ENCODE measurements at places on chromosomes 1 and 21.

DNA sequence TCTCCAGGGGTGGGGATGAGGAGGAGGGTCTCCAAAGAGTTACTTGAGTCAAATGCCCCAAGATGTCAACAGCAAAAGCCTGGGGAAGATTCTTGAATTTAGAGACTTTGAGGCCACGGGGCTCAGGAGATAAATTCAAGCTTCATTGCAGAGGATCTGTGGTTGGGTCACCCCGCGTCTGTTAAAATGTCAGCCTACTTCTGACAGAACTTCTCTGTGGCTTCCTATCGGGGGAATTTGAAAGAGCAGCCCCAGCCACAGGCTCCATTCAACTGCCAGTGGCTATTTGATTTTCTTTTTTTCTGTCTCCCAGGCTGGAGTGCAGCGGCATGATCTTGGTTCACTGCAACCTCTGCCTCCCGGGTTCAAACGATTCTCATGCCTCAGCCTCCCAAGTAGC, 62.5 kb upstream of the EFHD2 start:
- no peak for DNase-seq

DNA sequence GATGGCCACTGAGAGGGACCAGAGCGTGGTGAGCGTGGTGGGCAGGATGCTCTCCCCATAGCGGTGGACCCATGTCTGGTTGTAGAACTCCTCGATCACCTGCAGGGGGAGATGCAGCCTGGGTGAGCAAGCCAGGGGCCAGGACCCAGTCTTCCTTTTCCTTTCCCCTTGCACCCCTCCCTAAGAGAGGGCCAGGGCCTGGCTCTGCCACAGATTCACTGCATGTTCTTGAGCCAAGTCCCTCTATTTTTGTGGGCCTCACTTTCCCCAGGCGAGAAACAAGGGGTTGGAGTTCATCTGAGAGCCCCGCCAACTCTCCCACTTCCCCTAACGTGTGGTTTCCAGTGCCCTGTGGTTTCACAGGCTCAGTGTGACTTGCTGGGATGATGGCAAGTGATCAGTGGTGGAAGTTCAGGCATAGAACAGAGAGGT, 27.5 kb downstream of the SLC2A1 start:
- no peak for DNase-seq

DNA sequence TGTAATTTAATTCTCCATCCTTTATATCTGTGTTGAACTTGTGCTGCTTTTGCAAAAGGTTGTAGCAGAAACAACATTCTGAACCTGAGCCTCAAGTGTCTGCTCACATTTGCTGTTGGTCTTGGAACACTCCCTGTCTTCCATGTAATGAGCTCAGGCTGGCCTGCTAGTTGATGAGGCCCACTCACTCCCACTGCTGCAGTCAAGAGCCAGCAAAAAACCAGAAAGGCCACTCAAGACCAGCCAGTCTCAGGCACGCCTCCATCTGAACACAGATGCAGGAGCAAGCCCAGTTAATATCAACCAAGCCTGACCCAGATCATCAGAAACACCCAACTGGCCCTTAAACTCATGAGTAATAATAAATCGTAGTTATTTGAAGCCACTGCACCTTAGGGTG, 342.2 kb upstream of the NFIA start:
- no peak for DNase-seq

- DNase-seq, result no peak
Observed at GRCh38 chr1:154971341-154971998, 923 bp upstream of the SHC1 start.

GRCh38 chr1:7299329-7299799, 471.7 kb upstream of the VAMP3 start:
- peak; percentile 97 for DNase-seq

DNA sequence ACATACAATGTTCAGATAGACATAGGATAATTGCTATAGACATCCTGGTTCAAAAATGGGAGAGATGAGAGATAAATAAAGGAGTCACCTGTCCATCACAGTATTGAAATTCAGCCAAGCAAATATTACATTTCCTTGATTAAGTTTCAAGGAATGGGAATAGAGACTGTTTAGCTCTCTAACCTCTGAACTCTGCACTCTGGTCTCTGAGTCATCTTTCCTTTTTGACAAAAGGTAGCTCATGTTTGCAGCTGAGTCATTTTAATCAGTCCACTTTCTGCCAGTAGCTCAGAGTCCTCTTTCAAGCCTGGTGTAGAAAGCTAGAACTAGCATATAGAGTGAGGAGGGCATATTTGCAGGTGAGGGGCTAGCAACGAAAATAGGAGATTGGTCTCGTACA, 51.4 kb upstream of the GJA8 start:
- no peak for DNase-seq

- DNase-seq, result peak; percentile 11
Observed at GRCh38 chr1:245652660-245653427, 498.1 kb downstream of the KIF26B start.

DNA sequence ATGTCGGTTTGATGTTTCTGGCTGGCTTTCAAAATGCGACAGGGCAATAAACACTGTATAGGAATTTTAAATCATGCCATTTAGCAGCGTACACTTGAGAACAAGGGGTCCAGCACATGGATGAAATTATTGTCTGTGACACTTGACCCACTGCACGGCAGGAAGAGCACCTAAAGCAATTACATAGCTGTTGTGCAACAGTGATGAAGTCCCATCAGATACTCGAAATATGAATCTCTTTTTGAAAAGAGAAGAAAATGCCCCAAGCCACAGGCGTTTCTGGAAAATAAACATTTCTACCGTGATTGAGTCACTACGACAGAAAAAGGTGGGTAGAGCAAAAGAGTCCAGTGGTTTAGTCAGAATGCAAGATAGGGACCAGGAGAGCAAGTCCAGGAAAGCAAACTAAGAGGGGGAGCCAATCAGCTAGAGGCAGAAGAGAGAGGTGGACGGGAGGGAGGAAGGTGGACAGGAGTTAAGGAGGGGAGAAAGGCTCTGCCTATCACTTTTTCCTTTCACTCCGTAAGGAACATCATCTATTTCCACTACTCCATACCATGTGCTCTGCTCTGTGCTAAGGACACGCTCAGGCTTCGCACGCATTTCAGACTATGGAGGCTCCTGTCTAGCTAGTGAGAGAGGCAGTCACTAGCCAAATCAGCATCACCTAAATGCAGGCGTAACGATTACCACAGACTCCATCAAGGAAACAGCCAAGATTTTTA, 6.4 kb downstream of the DSCAM start:
- DNase-seq, result no peak

GRCh38 chr1:19504796-19505692, 19.7 kb upstream of the CAPZB start:
- peak; percentile 69 for DNase-seq

- no peak for DNase-seq
Observed at GRCh38 chr1:118739501-118739900, 248.6 kb downstream of the TBX15 start.

GRCh38 chr1:114468047-114468446, 43.0 kb downstream of the TRIM33 start:
- no peak for DNase-seq

GRCh38 chr1:37813529-37814145, 5.6 kb upstream of the YRDC start:
- DNase-seq, result peak; percentile 22

- DNase-seq, result no peak
Observed at GRCh38 chr1:107914119-107914765, 50.7 kb downstream of the VAV3 start.

- no peak for DNase-seq
Observed at GRCh38 chr1:172936088-172936645, 114.6 kb downstream of the TNFSF18 start.

DNA sequence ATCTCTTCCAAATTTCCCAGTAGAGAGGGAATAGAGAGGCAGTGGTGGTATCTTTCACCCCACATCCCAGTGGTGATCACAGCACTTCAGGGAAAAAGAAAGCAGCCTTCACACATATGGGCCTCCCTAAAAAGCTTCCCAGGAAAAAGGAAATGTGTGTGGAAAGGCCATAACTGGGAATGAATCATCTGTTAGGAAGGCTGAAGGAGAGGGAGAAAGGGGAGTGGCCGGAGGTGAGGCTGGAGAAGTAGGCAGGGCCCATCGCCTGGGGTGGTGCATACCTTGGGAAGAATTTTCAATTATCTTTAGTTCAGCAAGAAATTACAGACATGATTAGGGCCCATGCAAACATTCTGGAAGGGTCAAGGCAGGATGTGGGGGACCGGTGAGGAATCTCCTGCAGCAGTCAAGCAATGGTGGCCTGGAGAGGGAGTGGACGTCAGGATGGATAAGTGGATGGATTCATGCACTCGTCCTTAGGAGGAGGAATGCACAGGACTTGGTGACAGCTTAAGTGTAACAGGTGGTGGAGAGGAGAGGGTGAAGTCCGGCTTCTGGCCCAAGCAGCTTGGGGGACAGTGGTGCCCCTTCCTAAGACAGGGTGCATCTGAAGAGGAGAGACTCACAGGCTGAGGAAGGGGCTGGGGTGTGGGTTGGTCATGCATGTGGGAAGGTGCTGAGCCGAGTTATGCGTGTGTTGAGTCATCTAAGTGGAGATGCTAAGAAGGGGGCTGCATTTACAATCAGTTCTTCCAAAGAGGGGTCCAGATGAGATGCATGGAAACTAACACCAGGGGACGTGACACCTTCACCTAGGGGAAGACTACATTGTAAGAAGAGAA, 17.9 kb downstream of the HIVEP3 start:
- DNase-seq, result no peak

GRCh38 chr21:14630556-14631069, 84.5 kb upstream of the SAMSN1 start:
- DNase-seq, result no peak

- no peak for DNase-seq
Observed at GRCh38 chr1:178494569-178494971, 2.2 kb downstream of the CLEC20A start.

DNA sequence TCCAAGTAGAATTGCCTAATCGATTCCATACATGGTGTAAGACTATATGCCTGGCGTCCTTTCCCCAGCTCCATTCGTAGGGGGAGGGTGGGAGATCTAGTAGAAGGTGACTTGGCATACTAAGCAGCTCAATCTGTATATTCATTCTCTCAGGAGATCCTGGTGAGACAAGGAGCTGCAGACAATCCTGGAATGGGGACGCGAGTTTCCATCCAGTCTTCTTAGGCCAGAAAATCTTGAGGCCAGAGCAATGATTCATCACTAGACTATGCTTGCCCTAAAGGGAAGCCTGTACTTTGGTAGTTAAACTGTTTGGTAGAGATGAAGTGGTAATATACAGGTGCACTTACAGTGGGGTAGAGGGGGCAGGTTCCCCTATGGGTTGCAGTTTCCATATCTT, 468.7 kb downstream of the ADGRL2 start:
- peak; percentile 70 for DNase-seq

- no peak for DNase-seq
Observed at GRCh38 chr1:62593825-62594394, 3.4 kb upstream of the ANGPTL3 start.

GRCh38 chr1:57127976-57128375, 162.2 kb upstream of the C8B start:
- no peak for DNase-seq

- no peak for DNase-seq
Observed at GRCh38 chr1:47449822-47450552, 12.1 kb downstream of the FOXD2 start.
